ENCODE measurements at places on chromosomes 4 and X.

DNA sequence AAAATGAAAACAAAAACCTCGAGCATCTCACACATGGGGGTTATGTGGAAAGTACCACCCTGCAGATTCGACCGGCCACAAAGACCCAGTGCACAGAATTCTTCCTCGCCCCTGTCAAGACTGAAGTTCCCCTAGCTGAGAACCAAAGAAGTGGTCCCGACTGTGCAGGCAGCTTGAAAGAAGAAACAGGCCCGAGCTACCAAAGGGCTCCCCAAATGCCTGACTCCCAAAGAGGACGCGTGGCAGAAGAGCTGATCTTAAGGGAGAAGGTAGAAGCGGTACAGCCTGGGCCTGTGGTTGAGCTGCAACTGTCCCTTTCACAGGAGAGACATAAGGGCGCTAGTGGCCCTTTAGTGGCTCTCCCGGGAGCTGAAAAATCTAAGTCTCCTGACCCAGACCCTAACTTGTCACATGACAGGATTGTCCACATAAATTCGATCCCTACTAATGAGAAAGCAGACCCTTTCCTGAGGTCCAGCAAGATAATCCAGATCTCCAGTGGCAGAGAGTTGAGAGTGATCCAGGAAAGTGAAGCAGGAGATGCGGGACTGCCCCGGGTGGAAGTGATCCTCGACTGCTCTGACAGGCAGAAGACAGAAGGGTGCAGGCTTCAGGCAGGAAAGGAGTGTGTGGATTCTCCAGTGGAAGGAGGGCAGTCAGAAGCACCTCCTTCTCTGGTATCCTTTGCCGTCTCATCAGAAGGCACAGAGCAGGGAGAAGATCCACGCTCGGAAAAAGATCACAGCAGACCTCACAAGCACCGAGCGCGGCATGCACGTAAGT lies 108.8 kb upstream of the MYOZ2 start:
- DNase-seq = no peak

DNA sequence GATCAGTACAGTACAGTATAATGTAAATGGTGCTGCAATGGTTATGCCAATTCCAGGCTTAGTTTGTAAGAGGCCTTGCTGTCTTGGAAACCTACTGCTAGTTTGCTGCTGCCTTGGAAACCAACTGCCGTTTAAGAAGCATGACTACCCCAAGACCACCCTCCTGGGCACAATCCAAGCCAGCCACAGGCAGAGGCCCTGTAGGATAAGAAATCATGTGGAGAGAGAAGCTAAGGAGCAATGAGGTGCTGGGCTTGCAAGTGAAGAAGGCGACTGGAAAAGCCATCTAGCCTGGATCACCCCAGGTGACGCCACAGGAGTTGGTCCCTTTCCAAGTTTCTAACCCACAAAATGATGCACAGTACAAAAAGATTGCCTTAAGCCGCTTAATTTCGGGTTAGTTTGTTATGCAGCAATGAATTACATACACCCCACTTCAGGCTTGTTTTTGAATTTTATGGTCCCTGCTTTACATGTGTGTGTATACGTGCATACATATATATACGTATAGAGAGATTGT lies 16.9 kb downstream of the ZFP42 start:
- no peak for DNase-seq

- no peak for DNase-seq
Observed at GRCh38 chrX:148389629-148390028, 110.8 kb upstream of the AFF2 start.

DNA sequence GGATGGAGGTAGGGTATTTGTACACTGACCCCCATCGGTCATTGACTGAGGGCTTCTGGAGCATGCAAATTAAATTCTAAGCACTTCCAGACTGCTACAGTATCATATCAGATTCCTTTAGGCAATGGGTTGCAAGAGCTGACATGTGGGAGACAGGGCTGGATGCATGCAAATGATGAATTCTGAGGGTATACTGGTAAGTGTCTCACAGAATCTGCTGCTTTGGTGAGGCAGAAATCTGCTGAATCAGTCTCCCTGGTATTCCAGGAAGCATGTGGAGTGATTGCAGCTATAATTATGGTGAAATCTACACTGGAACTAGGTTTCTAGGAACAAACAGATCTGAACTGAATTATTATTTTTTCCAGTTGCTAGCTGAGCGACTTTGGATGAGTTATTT lies 684.9 kb upstream of the MAGEB2 start:
- no peak for DNase-seq

GRCh38 chr4:52606726-52607125 lies 52.4 kb downstream of the USP46 start:
- no peak for DNase-seq

GRCh38 chrX:115547448-115547847 lies 13.5 kb upstream of the PLS3 start:
- peak; percentile 51 for DNase-seq

DNA sequence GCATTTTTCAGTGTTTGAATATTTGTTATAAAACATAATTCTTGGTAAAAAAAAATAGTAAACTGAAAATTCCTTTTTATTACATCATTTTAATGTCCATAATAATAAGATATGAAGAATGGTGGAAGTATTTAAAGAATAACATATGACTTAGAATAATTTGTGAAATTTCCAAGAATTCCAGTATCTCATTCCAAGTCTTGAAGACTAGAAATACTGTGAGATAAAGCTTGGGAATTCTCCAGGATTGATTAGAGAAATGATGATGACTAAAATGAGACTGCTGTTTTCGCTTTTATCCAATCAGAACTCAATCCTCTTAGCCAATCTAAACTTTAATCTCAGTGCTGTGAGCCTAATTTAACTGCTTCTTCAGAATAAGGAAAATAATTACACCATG lies 184.2 kb upstream of the HCCS start:
- DNase-seq = no peak

DNA sequence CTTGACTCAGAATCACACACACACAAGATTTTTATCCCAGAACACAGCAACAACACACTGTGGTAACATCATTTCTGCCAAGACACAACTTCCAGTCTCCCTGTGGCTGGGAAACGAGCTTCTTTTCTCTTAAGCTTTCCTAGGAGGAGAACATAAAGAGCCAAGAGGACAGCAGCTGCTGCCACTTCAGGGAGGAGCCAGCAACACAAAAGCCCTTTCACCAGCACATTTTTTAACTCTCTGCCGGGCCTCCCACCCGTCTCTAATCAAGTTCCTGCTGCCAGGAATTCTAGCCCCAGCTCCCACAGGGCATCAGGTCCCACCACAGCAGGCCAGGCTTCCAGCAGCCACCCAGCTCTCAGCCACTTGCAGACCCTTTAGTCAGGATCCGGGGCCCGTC lies 22.4 kb downstream of the FAT1 start:
- peak; percentile 89 for DNase-seq

- DNase-seq = no peak
Observed at GRCh38 chrX:154761977-154762536, 607 bp upstream of the DKC1 start.

DNA sequence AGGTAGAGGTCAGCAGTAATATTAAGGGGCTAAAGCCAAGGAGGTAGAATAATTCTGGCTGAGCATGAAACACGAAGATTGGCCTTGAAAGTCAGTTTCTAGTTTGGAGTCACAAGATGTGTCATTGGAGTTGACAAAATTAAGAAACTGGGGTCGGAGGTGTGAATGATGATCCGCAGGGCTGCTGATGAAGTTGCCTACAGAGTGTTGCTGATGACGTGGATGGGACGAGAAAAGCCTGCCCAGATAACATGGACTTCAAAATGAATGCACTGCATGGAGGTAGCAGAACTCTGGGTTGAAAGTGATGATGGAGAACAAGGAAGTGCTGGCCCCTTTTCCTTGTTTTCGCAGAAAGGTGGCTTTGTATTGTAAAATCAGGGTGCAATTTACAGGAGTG lies 60.5 kb downstream of the DTHD1 start:
- no peak for DNase-seq

DNA sequence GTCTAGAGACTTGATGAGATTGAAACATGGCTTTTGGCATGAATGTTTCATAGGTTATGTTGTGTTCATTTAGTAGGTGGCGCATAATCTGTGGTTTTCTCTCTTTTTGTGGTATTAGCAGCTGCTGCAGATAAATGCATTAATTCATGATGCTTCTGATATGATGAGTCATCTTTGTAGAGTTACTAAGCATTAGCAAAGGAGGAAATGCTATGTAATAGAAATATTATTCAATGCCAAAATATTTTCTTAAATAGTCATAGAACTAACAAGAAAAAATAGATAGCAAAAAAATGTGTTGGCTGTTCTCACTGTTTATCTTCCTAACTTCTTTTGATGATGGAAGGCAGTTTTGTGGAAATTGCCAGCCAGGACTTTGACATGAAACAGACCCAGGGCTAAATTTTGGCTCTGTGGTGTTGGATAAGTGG lies 3.6 kb downstream of the ZXDB start:
- no peak for DNase-seq

GRCh38 chrX:319579-320125 lies 1.1 kb upstream of the GTPBP6 start:
- DNase-seq = no peak

DNA sequence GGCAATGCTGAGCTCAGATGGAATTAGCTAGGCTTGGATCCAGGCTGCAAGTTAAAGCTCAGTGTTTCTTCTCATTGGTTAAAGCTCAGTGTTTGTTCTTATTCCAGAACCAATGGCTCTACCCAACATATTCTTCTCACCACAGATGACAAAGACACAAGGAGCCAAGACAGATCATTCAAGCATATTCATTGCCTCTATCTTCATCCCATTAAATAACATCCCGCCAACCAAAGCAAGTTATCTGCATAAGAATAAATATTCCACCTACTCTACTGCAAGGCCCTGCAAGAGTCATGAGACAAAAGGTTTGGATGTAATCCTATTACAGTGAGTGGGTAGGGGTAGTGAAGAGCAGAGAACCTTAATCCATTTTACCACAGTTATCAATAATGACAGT lies 766.5 kb downstream of the C4orf33 start:
- DNase-seq = peak; percentile 9

DNA sequence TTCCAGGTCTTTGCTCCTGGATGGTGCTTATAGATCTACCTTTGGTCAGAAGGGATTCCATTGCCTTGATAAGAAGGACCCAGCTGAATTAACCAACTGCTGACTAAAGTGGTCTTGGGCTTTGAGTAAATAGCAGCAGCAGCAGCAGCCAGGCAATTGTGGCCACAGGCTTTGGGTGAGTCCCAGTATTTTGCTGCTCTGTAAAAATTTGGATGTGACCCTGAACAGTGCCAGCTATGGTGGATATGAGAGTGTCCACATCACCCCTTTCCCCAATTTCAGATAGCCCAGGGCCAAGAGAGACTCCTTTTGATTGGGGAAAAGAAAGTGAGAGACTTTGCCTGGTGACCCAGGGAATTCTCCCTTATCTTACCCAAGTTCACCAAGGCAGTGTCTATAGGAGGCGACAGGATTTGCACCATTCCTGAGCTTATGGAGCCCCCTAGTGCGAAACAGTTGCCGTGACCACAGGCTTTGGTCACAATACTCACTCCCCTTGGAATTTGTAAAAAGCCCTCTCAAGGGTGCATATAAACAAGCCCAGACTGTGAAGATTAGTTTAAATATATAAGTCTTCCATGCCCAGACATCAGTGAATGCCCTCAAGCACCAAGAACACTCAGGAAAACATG lies 518.0 kb downstream of the TMA16 start:
- DNase-seq = peak; percentile 10

GRCh38 chr4:158513256-158513655 lies 8.4 kb upstream of the RXFP1 start:
- DNase-seq = no peak

GRCh38 chr4:81723927-81724587 lies 252.3 kb upstream of the RASGEF1B start:
- DNase-seq = no peak

GRCh38 chr4:11232015-11232414 lies 196.7 kb downstream of the HS3ST1 start:
- DNase-seq = no peak
